ENCODE measurements at places on chromosomes 1 and 21.

DNA sequence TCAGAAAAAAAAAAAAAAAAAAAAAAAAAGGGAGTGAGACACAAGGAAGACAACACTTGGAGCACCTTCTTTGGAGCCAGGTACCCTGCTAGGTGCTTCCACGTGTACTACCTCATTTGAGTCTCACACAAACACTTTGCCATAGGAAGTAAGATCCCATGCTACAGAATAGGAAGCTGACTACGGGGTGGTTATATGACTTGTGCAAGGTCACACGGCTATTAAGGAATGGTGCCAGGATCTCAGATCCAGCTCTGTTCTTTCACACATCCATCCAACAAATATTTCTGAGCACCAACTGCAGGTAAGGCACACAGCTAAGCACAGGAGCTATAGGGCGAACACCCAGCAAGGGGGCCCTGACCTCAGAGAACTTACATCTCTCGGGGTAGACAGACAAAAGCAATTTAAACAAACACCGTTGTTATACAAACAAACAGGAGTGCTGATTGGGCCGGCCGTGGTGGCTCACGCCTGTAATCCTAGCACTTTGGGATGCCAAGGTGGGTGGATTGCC is 22.4 kb downstream of the PTAFR start:
- no peak for DNase-seq

- DNase-seq: no peak
Observed at GRCh38 chr1:48947761-48948537, 171.3 kb upstream of the BEND5 start.

DNA sequence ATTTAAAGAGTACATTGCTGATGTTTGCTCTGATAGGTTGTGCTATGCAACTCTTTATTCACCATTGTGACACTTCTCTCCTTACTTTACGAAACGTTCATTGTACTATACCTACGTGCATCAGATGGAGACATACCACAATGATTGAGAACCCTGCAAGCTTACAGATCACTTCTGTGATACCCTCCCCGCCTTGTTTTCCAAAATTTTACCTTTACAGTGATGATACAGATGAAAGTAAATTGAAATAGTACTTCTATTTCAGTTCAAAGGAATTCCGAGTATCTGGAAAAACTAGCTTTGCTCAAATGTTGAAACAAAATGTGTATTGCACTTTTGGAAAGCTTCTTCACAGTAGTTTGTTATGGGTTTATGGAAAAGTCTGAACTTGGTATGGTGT is 3.3 kb downstream of the OR14K1 start:
- DNase-seq: no peak

DNA sequence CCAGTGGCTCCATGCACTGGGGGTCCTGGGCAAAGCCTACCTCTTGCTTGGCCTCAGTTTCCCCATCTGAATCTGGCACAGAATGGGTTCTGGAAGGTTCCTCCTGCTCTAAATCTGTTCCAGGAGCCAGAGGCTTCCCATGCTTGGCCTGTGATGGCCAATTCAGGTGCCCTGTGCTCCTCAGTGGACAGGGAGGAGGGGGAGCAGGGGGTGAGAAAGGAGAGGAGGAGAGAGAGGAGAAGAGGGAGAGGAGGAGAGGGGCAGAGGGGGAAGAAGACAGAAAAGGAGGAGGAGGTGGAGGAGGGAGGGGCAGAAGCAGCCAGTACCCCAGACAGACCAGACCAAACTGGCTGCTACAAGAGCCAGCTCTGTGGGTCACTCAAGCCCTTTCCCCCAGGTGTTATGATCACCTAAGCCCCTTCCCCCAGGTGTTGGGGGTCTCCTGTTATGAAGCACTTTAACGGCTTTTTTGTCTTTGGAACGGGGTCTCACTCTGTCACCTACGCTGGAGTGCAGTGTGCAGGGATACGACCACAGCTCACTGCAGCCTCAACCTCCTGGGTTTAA is 43.7 kb downstream of the TRIM11 start:
- no peak for DNase-seq

- DNase-seq: no peak
Observed at GRCh38 chr1:3879099-3879498, 21.0 kb downstream of the C1orf174 start.

GRCh38 chr1:214550013-214550856 is 1.2 kb downstream of the PTPN14 start:
- no peak for DNase-seq

- no peak for DNase-seq
Observed at GRCh38 chr1:40386359-40386723, 12.8 kb downstream of the SMAP2 start.

GRCh38 chr21:16308269-16308668 is 578.5 kb downstream of the USP25 start:
- no peak for DNase-seq

DNA sequence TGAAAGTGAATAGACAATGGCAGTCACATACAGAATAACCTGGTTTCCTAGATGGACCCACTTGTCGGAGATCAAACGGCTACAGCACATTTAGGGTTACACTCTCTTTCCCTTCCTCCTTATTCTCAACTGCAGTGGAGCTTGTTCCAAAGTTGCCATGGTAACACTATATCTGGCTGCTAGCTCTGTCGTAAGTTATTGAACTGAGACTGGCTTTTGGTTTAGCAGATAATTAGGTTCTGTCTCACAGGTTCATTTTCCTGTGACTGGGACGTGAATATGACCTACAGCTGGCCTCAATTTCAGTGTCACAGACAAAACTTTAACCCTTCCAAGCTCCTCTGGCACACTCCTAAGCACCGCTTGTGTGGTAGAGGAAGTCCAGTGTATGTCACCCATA is 875.8 kb downstream of the USP25 start:
- no peak for DNase-seq

DNA sequence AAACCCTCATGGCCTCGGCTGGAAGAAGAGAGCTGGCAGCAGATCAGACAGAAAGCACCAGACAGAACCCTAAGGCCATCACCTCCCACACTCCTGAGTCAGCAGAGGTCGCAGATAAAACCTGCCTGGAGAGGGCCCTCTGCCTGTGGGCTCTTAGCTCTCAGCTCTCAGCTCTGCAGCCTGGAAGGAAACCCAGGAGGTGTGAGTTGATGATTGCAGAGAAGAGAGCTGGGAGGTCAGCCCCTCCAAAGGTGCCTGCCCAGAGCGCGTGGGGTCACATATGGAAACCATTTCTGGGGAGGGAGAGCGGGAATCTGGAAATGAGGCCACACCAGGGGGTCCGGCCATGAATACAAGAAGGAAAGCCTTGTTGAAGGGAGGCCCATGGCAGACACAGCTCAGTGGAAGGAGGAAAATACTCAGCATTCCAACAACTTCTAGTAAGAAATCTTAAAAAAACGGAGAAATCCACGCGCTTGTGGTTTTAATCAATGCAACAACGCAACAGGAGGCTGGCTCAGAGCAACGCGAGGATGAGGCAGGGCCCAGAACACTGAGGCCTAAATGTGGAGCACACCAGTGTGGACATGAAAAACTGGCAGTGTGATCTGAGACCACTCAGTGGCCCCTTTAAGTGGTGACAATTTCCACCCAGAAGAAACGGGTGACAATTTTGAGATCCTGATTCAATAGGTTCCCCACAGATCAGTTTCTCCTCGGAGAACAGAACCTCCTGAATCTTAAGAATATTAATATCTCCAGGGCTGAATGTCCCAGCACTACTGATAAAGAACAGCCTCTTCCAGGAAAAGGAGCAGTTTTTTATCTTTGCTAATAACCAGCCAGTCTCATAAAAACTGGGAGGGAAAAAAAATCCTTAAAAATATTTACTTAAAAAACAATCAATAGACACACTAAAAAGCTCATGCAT is 45.7 kb downstream of the PSMG1 start:
- no peak for DNase-seq

- no peak for DNase-seq
Observed at GRCh38 chr1:26081267-26082019, 14.0 kb upstream of the TRIM63 start.

DNA sequence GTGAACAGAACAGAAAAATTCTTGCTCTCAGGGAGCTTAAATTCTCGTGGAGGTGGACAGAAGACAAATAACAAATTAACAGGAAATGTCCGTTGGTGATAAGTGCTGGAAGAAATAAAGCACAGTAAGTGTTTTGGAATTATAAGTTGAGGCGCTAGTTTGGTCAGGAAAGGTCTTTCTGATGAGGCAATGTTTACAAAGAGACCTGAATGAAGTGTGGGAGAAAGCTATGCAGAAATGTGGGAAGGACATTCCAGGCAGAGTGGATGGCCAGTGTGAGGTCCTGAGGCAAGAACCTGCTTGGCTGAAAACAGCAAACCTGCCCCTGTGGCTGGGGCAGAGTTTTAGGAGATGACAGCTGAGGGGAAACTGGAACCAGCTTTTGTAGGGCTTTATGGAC is 23.3 kb downstream of the NGF start:
- DNase-seq: no peak

- no peak for DNase-seq
Observed at GRCh38 chr21:42107177-42107880, 36.2 kb downstream of the UMODL1 start.

GRCh38 chr21:41446586-41446985 is 20.5 kb downstream of the MX1 start:
- no peak for DNase-seq

GRCh38 chr21:33458861-33459260 is 20.9 kb downstream of the TMEM50B start:
- DNase-seq: no peak

GRCh38 chr1:244969355-244970235 is 105.3 kb upstream of the HNRNPU start:
- no peak for DNase-seq

- DNase-seq: no peak
Observed at GRCh38 chr1:220184506-220184905, 87.7 kb downstream of the RAB3GAP2 start.

DNA sequence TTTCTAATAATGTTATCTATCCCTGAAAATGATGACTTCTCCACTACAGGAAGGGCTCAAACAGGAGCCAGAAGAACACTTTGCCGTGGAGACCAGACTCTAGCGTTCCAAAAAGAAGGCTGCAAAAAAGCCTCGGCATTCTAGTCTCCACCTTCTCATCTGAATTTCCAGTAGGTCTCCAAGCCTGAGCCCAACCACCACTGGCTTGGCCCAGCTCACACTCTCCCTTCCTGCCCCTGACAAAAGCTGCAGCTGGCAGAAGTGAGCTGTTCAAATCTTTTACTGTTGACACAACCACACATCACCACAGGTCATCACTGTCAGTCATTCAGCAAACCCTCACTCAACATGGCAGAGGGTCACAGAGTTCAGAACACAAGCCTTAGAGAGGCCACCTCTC is 69.3 kb downstream of the CAMK2N1 start:
- no peak for DNase-seq

GRCh38 chr1:63041660-63042059 is 257.7 kb downstream of the ATG4C start:
- no peak for DNase-seq

- DNase-seq: no peak
Observed at GRCh38 chr1:44013949-44014348, 17.3 kb downstream of the SLC6A9 start.

DNA sequence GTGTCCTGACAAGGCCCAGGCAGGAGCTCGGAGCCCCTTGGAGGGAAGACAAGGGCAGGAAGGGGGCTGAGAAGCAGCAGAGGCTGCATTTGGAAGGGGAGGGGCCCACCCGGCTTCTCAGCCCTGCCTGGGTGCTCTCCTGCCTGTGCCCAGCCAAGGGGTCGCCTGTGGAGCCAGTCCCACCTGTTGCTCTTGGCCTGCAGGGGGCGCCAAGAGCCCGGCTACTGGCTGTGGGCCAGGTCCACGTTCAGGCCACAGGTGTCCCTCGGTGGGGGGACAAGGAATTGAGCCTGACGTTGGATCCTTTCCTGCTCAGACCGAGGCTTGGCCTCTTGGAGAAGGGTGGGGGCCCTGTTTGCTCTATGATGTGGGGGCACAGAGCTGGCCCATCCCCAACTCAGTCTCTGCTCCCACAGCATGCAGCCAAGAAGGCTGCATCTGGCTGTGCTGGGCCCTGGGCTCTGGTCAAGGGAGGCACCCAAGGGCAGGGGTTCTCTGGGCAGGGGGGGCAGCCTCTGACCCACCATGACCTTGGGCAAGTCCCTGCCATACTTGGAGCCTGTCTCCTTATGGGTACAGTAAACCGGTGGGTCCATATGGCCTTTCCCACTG is 10.9 kb downstream of the WNT4 start:
- no peak for DNase-seq

DNA sequence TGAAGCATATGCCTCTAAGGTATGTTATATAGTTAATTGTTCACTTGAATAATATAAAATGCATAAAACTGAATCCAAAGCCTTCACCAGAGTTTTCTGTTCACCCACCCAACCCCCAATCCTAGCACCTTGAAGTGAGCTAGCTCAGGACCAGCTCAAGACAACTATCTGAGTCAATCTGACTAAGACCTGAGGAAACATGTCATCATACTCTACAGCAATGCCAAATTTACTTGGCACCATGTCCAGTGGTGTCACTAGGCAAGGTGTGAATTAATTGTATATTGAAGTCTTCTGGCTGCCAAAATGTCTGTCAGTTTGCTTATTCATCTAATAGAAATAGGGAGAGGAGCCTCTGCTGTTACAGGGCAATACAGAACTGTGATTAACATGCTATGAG is 3.8 kb downstream of the DNASE2B start:
- DNase-seq: no peak

DNA sequence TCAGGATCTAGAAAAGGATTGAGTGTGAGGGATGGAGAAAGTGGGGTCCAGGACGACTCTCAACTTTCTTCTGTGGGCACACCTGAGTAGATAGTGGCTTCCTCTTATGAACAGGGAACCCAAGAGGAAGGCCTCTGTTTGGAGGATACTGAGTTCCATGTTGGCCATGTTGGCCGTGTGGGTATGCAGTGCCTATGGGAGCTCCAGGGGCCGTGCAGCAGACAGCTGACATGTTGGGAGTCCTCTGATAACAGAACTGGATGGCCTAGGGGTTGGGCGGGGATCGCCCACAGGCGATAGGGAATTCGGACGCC is 43.0 kb downstream of the TMEM53 start:
- DNase-seq: no peak

- DNase-seq: no peak
Observed at GRCh38 chr1:228415853-228416216, 826 bp downstream of the TRIM17 start.

DNA sequence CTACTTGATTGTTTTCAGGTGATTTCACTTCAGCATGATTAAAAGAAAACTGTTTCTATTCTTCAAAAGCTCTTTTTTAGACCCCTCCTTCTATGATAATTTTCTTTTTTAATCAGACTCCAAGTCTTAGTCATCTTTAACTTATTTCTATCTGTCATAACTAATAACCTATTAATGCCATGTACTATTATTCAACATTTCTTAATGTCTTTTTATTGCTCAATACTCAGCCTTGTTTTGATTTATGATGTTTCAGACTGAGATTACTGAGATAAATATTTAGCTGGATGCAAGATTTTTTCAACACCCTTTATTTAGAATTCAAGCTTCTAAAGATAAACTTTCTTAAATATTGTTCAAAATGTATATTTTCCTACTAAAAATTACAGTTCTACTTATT is 53.6 kb downstream of the ATP6V1G3 start:
- no peak for DNase-seq

DNA sequence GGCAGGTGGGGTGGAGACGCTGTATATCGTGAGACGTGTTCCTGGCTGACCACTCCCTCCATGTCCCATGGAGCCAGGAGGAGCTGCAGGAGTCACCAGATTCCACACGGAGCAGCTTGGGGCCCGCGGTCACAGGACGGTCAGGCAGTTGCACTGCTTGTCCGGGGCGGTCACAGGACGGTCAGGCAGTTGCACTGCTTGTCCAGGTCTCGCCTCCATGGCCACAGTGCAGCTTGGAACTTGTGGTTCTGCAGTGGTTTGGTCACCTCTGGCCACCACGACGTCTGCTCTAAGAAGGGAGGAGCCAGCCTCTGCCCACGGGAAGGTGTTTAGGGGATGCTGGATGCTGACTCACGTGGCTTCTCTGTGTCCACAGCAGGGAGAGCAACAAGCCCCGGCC is 33.0 kb downstream of the SLX9 start:
- no peak for DNase-seq
